D721Med (cell line): ENCODE measurements at places on chromosomes 11 and 22.

DNA sequence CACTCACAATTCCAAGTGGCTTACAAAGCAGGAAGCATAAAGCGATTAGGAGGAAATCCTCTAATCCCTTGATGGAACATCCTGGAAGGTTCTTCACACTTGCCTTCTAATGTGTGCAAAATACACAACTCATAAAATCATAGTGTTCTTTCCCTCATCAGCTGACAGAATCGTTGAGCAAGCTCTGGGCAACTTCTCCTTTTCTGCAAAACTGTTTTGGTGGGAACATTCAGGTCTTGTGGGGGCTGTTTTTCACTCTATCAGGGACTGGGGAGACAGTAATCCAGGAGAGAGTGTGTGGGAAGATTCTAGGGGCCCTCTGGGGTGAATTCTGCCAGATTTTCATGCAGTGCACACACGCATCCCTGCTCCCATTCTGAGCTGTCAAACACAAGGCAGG is 53.2 kb downstream of the IRAG1 start:
- no peak for DNase-seq

DNA sequence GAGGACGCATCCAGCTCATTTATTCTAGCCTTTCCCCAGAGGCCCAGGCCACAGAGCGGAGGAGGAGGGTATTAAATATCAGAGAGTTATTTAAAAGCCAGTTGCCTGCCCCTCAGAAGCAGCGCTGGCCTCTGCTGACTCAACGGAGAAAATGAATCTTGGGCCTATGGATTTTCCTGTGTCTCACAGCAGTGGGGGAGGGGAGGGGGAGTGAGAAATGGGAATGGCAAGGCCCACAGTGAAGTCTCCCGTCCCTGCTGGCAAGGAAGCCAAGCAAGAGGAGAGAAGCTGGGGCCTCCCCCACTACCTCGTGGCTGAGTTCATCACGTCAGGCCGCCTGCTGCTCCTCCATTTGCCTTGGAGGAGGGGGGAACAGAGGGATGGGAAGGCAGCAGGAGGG is 4.5 kb upstream of the TPBGL start:
- DNase-seq, result no peak

DNA sequence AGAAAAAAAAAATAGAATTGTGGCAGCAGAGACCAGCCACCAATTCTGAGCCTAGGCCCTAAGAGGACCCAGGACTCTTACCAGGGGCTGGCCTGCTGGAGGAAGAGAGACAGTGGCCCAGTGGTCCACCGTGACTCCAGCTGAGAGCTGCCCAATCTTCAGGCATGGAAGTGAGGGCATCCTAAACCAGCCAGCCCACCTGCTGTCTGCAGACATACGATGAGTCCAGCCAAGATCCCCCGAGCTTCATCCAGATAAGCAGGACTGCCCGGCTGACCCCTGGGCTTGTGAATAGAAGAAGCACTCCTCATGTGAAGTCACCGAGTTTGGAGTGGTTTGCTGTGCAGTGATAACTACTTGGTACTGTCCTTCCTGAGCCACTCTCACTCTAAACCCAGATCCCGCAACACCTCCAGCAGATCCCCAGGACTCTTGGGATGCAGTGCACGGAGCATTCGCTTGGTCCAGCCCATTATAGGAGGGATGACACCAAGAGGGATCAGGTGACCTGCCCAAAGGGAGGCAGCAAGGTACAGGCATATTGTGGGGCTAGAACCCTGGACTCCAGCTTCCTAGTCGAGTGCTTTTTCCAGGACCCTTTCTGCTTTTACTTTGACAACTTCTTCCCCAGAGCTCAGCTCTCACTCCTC is 41.7 kb upstream of the FGF3 start:
- DNase-seq, result no peak

DNA sequence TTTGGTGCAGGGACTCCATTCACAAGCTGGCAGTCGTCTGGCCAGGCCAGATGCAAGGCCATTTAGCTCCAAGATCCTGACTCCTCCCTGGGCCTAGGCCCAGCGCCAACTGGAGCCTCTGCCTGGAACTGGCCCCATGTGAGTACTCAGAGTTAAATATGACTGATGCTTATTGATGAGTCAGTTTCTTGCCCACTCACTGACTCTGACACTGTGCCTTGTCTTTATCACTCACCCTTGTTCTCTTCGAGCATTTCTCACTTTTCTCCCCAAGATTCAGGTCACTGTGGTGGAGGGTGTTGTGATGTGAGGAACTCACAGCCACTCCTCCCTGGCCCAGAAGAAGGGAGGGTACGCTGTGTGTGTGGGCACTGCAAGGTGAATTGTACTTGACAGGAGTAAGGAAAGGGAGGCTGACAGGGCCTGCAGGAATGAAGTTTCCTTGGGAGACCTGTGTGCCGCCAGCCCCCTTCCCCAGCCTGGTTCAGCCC is 23.2 kb upstream of the ST3GAL4 start:
- no peak for DNase-seq

DNA sequence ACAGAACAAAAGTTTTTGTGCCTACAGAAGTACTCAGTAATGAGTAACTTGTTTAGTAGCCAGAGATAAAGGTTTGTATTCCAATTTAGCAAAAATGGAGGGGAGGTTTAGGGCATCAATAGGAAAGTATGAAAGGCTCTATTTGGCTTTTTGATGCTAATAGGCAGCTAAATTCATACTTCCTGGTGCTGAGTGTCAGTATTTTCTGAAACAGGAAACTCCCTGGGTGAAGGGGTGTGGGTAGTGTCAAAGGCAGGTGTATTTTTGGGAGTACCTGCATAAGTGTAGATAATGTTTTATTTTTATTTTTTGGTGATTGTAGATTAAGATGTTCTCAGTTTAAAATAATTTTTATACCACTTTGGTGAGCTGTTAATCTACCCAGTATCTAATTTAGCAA is 29.3 kb upstream of the MMP7 start:
- DNase-seq, result no peak

- no peak for DNase-seq
Observed at GRCh38 chr11:113308601-113309000, 5.8 kb upstream of the TTC12 start.

GRCh38 chr22:26554956-26555355 is 35.0 kb downstream of the TPST2 start:
- no peak for DNase-seq

DNA sequence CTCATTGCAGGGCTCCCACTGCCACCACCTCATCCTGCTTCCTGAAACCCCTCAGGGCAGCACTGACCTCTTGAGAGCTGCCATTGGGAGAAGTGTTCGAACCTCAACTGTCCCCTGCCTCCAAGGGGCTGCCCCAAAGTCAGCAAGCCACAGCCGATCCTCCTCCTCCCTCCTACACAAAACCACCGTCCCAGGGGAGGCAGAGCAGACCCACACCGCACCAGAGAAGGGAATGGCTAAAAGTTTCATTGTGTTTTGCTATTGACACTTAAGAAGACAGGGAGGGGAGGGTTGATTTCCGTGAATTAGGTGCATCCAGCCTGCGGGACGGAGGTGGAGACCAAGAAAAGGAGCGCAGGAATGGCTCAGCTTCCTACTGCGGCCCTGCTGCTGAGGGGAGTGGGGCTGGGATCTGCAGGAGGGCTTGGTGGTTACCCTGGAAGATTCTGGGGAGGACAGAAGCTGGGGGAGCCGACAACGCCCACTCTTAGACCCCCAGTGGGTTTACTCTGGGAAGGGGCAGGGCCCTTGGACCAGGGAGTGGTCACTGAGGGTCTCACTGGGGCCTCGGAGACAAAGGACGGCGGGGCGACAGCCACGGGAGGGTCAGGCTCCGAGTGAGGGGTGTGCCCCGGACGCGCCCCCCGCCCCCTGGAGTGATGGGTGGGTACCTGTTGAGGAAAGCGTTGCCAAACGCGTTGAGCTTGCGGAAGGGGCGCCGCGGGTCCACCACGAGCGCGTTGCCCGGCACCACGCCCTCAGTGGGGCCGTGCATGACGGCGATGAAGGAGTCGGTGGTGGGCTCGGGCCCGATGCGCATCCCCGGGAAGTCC is 815 bp downstream of the EHD1 start:
- DNase-seq, result no peak

DNA sequence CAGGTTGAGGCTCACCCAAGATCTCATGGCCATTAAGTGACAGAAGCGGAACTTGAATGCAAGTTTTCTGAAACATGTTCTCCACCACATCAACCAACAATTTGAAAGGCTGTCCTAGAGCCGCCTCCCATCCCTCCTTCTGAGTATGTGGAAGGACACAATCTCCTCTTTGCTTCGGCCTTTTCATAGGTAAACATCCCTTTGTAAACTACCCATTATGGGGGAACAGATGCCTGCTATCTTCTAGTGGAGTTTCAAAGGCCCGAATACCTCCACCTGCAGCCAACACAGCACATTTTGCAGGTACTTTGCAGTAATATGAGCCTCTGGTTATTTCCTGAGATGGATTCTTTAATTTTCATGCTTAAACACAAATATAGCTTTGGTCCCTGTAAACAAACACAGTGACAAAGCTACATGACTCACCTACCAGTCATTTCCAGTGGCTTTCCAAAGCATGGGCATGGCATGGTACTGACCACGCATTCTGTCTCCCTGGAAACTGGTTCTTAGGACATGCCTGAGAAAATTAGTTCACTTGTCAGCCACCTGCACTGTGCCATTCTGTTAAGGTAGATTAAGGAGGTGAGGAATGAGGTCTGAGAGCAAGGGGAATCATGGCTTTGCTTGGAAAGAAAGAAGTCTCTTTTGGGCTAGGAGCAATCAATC is 60.2 kb downstream of the EHF start:
- DNase-seq, result no peak

GRCh38 chr11:10909141-10909883 is 51.5 kb upstream of the ZBED5 start:
- no peak for DNase-seq

GRCh38 chr11:126857860-126858808 is 142.4 kb downstream of the KIRREL3 start:
- no peak for DNase-seq

DNA sequence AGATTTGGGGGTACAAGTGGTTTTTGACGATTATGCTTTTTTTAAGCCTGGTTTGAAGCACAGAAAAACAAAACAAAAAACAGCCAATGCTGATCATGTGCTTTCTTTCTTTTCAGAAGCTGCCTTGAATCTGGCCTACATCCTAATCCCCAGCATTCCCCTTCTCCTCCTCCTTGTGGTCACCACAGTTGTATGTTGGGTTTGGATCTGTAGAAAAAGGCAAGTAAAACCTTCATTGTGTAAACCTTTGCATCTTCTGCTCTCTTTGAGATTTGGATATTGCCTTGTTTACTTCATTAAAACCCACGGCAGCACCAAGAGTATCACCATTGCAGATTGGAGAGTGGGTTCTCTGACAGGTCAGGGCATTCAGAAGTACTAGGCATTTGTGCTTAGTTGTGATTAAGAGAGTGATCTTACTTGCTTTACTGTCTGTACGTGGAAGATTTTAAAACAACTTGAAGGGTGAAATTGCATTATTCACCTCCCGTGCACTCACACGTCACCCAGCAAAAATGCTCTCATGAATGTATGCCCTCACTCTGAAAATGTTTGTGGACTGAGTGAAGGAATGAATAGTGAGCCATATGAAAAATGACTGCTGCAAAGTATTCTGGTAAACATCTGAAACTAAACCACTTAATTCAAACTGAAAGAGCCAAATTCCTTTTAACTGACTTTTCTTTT is 17.0 kb downstream of the LAYN start:
- DNase-seq, result no peak

DNA sequence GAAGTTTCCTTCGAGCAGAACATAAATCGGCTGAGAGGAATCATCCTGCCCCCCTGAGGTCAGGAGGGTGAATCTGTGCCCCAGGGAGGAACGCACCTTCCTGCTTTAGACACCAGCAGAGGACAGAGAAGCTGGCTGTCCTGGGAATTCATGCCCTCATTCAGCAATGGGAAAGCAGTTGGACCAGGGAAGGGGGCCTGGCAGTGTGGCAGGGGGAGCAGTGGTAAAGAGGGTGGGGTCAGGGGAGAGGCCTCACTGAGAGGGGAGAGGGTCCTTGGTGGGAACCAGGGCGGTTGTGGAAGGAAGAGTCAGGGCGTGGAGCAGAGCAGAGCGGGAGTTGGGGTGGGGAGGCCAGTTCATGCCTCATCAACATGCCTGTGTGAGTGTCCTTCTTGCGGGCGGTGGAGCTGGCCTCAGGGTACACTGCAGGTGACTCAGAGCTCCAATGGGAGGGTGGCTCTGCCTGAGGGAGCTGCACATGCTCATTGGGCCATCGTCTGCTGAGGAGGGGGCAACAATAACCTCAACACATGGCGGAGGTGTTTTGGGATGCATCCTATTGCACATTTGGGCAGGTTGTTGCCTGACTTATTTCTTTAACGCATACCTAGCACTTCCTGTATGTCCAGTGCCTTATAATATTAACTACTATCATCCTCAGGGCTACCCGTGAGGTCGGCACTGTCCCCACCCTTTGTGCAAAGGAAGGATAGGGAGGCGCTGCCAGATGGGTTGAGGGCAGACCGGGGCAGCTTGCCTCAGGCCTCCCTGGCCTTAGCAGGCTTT is 23.2 kb downstream of the MED15 start:
- no peak for DNase-seq

DNA sequence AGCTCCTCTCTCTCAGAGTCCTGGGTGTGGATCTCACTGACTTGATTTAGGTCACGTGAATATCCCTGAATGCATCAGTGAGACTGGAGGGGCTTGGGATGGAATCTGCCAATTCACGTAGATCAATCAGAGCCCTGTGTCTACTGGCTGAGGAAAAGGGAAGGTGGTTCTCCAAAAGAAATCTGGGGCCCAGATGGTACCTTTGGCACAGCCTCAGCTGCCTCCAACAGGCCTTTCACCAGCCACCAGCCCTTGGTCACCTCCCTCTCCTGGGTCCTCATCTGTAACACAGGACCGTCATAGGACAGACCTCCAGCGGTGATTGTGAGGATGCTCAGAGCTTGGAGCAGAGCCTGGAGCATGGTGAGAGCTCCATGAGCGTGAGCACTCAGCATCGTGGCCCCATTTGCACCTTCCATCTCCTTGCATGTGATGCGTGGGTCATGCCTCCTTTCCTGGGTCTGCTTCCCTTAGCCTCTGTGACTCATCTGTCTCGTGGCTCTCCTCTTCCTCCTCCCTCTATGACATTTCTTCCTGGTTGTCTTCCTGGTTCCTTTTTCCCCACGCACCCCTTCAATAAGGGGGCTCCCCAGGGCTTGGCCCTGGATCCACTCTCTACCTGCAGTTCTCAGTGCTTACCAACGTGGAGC is 7.5 kb upstream of the MIEF1 start:
- no peak for DNase-seq

DNA sequence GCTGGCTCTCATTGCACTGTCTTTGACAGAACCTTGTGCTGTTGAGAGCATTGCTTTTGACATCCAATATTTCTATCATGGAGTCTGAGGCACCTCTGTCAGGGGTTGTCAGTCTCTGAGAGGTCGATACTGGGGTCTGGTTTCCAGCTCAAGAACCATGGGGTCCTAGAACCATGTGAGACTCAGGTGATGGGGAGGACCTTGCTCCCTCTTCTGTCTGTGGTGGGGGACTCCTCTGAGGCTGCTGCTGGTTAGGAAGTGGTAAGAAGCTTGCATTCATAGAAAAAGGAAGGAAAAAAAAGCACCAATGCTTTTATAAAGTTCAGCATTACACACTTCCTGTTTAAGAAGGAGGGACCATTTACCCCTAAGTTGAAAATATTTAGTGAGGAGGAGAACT is 91.8 kb upstream of the CD44 start:
- DNase-seq, result no peak
